CD14-positive monocyte (primary cell): ENCODE measurements at places on chromosomes 2 and 18.

DNA sequence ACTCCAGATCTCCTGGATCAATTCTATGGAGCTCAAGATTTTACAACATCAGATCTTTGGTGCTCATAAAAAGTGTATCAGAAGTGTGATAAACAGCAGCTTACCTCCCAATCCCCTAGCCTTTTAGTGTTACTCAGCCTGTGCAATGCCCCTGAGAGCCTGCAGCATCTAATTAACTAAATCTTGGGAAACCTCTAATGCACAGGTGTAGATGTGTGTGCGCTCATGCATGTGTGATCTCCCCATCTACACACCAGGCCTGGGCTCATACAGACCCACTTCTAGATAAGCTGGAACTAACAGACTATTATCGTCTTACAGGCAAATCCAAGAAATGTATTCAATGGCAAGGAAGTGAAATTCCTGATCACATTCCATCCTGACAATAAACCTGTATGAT lies 7.5 kb downstream of the SUCLG1 start:
- DNase-seq: no peak

GRCh38 chr18:56831988-56832387 lies 180.8 kb downstream of the WDR7 start:
- DNase-seq: no peak

GRCh38 chr18:69980982-69981804 lies 33.5 kb upstream of the CD226 start:
- DNase-seq: no peak

DNA sequence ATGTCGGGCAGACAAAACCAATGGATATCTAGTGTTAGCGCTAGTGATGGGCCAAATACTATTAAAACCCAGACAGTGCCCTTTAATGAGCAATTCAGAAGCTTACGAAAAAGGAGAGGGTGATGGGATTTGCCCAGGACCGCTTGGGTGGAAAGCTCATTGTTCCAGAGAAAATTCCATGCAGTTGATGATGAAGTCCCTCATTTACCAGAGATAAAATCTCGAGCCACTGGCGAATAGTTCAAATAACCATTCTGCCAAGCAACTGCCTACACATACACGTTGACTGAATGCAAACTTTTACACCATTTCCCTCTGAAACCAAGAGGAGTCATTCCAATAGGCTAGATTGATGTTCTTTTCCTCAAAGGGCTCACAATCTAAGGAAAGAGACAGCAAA lies 73.6 kb upstream of the ARL4C start:
- DNase-seq: no peak

DNA sequence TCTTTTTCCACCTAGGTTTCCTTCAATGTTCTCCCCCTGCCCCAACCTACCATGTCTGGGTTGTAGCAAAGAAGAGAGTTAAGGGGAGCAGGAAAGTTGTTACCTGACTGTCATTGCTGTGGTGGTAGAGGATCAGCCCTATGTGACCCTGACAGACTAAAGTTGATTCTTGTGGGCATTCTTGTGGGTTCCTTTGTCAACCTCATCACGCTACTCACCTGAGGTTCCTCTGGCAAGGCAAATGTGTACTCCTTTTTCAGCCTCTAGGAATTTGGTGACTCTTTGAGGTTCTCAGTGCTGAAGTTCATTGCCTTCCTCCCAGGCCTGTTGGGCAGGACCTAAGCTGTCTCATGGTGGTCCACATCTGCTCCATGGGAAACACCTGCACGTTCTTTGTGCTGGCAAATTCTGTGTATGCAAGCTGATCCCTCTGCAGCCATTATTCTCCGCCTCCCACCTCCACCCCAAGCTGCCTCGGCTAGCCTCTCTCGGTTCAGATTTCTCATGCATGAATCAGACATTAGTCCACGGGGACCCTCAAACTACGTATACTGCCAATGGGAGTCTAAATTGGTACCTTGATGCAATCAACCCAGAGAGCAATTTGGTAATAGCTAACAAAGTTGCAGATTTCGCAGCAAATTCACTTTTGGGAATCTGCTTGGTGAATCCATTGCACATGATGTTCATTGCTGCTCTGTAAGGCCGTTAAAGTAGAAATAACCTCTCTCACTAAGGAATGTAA lies 1.5 kb upstream of the GMCL1 start:
- DNase-seq: no peak
